ENCODE measurements at places on chromosomes 13 and 19.

- DNase-seq: no peak
Observed at GRCh38 chr13:109160357-109160756, 530.9 kb downstream of the MYO16 start.

GRCh38 chr19:47036097-47036651, 12.2 kb downstream of the TMEM160 start:
- DNase-seq: no peak

GRCh38 chr13:30697177-30697953, 38.0 kb upstream of the ALOX5AP start:
- no peak for DNase-seq

- DNase-seq: no peak
Observed at GRCh38 chr19:7986321-7987113, 18.9 kb downstream of the ELAVL1 start.

DNA sequence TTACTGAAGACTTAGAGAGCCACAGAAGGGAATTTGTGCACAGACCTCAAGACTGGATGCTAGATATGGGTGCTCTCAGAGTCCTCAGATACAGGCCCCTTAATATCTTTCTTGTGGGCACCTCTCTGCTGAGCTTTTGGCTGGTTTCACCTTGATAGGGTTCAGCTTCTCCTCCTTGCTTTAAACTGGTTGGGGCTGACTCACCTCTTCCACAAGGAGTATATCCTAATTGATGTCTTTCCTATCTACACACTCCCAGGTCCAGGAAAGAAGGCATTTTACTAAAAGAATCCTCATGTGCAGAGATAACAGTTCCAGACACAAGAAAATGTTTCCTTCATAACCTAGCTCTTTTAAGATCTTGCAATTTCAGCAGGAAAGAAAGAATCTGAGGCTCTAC, 284.4 kb downstream of the NDFIP2 start:
- DNase-seq: no peak

DNA sequence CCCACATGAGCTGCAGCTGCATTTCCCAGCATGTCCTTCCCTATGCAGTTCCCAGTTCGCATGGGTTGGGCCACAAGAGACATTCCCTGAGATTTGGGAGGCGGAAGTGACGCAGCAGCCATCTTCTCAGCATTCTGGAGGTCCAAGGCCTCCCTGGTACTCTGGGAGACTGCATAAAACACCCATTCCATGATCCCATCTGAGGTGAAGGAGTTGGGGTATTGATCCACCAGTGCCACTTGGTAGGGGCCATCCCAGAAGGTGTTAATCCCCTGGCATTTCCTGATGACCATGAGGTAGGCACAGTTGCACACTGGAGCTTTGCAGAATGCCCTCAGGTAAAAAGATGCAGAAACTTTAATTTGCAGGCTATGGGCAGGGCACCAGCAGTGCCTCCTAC, 25.4 kb downstream of the POP4 start:
- DNase-seq: no peak

GRCh38 chr13:73473016-73473415, 414.2 kb downstream of the KLF5 start:
- no peak for DNase-seq

DNA sequence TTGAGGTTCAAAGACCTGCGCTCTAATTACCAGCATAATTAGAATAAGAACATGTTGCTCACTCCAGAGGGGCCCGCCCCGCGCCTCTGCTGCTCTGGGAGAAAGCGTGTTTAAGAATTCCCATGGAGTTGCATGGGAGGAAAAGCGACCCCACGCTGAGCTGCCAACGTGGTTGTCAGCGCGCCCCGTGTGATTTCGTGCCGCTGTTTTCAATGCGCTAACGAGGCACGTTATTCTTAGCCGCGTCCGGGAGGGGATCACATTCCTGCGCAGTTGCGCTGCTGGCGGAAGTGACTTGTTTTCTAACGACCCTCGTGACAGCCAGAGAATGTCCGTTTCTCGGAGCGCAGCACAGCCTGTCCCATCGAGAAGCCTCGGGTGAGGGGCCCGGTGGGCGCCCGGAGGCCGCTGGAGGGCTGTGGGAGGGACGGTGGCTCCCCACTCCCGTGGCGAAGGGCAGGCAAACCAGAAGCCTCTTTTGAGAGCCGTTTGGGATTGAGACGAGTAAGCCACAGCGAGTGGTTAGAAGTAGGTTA, 173.8 kb upstream of the SOX1 start:
- no peak for DNase-seq

DNA sequence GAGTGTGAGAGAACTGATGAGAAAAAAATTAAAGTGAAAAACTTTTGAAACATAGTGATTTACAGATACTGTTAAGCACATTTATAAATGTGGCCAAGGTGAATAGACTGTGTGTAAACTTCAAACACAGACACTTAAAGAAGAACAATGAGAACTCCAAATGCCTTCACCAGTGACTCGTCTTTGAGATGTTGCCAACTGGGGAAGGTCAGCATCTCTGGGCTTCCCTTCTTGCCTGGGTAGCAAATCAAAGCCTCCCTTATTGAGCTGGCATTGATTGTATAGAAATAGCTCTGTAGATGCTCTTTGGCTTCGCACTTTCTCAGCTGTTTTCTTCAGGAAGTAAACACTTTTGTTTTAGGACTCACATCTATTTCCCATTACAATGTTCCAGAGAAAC, 177.3 kb upstream of the SGCG start:
- no peak for DNase-seq

GRCh38 chr19:5984600-5984999, 6.7 kb upstream of the RANBP3 start:
- DNase-seq: no peak

GRCh38 chr19:33845498-33845897, 48.8 kb downstream of the KCTD15 start:
- no peak for DNase-seq

- DNase-seq: no peak
Observed at GRCh38 chr19:55486043-55486970, 1.3 kb downstream of the NAT14 start.

- no peak for DNase-seq
Observed at GRCh38 chr19:45235485-45235884, 9.7 kb downstream of the EXOC3L2 start.

- no peak for DNase-seq
Observed at GRCh38 chr19:13011653-13012389, 16.5 kb downstream of the NFIX start.

DNA sequence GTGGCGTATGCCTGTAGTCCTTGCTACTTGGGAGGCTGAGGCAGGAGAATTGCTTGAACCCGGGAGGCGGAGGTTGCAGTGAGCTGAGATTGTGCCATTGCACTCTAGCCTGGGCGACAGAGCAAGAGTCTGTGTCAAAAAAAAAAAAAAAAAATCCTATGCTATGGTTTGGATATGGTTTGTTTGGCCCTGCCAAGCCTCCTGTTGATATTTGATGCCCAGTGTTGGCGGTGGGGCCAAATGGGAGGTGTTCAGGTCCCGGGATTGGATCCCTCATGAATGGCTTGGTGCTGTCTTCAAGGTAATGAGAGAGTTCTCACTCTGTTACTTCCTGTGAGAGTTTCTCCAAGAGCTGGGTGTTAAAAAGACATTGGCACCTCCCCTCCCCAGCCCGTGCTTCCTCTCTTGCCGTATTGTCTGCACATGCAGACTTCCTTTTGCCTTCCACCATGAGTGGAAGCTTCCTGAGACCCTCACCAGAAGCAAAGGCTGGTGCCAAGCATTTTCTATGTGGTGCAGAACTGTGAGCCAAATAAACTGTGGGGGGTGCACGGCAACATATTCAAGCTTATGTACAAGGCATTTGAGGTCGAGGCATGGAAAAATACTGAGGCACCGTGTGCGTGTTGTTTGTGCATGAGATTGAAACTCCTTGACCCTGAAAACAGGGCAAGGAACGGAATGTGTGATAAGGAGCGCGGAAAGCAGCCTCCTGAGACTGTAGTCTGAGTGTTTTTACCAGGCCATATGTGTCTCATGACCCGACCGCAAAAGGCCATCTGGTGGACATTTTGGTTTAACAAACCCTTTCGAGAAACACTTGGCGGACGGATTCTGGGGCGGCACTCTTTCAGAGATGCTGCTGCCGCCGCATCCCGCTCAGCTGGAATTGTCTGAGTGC, 7.3 kb downstream of the SIGLEC9 start:
- DNase-seq: peak; percentile 57

DNA sequence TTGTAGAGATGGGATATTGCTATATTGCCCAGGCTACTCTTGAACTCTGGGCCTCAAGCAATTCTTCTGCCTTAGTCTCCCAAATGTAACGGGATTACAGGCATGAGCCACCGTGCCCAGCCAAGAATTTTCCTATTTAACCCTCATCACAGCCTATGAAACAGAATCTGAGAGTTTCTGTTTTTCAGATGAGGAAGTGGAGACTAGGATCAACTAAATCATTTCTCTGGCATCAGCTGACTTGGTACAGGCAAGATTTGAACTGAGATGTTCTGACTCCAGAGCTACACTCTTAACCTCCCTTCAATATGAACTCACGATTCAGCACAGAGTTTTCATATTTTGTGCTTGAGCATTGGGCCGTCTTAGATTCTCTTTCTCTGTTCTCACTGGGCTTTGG, 8.1 kb downstream of the ZNF460 start:
- DNase-seq: no peak

GRCh38 chr19:30666301-30666803, 294.2 kb downstream of the ZNF536 start:
- peak; percentile 62 for DNase-seq

- no peak for DNase-seq
Observed at GRCh38 chr13:100674572-100674871, at the start of gene TMTC4. Gene TMTC4 (minus strand): TSS chr13:100674795. CDS start chr13:100670362, 4,433 bp downstream.

DNA sequence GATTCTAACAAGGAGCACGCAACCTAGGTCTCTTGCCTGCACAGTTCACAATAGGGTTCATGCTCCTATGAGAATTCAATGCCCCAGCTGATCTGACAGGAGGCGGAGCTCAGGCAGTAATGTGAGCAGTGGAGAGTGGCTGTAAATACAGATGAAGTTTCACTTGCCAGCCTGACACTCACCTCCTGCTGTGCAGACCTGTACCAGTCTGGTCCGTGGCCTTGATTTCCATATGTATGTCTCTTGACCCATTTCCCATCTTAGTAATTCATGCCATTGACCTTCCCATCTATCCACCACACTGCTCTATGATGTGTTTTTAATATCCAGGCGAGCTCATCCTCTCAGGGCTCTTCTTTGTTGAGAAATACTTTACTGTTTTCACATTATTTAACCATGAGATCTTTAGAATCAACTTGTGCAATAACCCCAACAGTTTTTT, 95.2 kb downstream of the LRCH1 start:
- no peak for DNase-seq

GRCh38 chr13:35927567-35928021, 203.6 kb downstream of the DCLK1 start:
- DNase-seq: no peak

GRCh38 chr19:36638862-36639510, 27.7 kb downstream of the ZNF461 start:
- no peak for DNase-seq

DNA sequence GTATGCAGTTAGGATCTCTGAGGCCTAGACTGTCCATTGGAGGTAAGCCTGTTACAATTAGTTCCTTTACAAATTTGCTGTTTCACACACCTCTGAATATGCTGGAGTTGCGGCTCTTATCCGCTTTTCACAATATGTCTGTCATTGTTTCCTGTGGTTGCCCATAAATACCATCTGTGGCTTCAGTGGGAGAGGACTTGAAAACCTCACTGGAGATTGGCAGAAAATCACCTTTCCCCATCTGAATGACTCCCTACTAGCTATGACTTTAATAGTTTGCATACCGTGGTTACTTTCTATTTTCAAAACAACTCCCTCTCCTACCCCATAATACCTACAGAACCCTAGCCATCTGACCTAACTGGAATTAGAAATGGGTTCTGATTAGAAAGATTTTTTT, 454.3 kb downstream of the PCDH17 start:
- DNase-seq: no peak

DNA sequence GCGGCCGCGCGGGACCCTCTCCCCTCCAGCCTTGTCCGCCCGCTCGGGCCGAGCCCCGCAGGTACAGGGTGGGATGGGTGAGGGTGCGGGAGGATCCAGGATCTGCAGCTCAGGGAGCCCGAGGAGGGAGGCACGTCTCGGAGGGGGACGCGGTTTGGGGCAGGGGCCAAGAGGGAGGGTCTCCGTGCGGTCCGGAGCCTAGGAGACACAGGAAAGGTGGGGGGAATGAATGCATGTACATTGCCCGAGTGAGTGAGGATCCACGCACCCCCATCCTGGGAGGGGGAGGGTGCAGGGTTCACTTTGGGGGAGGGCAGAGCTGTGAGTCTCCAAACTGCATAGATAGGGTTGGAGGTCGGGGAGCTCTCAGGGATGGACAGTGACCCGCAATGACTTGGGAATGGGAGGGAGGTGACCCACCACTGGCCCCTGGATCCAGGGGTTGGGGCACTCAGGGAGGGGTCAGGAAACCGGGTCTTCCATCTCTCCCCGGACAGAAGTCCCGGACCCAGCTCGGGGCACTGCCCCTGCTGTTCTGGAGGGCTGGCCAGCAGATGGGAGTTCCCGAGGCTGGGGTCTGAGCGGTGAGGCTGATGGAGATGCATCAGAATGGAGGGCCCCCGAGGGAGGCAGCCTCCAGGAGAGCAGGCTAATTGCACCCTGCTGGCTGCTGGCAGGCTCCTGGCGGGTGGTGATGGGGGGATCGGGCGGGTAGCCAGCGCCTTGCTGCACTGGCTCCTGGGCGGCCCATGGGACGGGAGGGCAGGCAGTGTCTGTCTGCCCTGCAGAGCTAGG, 547 bp downstream of the KCNN1 start:
- DNase-seq: no peak

DNA sequence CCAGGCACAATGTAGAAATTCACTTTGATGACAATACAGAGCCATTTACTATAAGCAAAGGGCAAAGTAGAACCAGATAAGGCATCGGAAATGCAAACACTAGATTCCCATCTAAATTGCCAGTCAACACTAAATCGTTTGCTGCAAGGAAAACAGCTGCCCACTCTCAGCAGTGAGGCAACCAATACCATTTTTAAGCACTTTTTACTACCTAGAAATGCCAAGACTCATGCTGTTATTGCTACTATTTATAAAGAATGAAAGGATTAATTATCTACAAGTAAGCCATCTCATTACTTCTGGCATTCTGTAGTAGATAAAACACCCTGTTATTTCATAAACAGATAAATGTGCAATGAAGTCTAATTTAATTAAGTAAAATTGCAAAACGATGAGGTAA, 422.0 kb downstream of the FGF14 start:
- no peak for DNase-seq
